ENCODE measurements at places on chromosomes 16 and 17.

- peak; percentile 30 for DNase-seq
Observed at GRCh38 chr16:30533748-30534367, 800 bp downstream of the ZNF747 start.

GRCh38 chr16:27156579-27156978 lies 46.7 kb upstream of the KDM8 start:
- no peak for DNase-seq

- no peak for DNase-seq
Observed at GRCh38 chr16:87570938-87571867, 31.1 kb upstream of the JPH3 start.

DNA sequence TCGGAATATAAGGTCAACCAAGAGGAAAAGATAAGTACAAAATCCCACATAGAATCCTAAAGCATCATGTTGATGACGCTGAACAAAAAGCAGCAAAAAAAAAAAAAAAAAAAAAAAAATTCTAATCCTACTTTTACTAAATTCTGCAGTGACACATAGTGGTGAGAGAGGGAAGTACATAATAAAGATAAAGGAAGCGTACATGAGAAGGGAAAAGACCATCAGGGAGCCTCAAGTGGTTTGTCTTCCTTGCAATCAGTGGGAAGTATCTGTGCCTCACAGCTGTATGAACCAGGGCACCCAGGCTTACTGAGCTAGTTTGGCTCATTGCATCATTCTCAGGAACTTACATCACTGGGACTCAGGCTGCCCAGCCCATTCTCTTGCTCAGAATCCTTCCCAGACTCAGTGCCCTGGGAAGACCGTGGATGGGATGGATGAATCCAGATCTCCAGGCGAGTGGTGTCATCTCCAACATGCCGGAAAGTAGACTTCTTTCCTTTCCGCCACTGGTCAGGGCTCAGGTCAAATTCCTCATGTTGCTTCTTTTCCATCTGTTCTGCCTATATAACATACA lies 21.2 kb downstream of the SMG6 start:
- no peak for DNase-seq

DNA sequence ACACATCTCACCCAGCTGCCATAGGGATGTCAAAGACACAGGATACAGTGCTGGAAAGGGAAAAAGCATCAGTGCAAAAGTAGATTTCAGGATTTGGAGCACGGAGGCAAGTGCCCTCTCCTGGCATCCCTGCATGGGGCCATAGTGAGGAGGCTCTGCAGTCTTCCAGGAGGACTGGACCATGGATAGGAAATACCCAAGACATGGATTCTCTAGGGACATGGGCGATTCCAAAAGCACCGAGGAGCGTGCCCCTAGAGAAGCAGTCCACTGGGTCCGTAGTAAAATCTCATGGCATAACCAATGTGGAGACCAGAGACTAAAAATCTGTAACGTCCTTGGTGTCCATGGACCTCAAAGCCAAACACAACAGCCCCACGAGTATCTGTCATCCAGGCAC lies 818.2 kb downstream of the KCNJ18 start:
- no peak for DNase-seq

DNA sequence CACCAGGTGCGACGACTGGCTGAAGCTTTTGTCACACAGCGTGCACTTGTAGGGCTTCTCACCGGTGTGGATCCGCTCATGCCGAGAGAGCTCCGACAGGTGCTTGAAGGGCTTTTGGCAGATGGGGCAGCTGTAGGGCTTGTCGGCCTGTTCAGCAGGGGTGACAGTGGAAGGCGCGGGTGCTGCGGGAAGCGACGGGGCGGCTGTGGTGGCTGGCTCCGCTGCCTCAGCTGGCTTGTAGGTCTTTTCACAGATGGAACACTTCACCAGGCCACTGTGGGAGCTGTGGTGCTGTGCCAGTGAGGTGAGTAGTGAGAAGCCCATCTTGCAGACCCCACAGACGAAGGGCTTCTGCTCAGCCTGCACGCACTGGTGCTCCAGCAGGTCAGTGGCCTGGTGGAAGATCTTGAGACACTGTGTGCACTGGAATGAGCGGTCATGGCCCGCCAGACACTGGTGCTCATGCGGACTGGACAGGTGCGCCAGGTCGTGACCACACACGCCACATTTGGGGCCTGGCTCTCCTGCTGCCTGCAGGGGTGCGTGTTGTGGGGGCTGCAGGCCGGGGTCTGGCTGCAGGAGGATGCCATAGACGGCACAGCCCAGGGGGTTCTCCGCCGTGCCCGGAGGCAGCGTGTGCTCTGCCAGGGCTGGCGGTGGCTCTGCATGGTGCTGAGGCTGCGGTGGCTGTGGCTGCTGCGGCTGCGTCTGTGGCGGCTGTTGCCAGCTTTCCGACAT lies 2.8 kb downstream of the ZNF319 start:
- no peak for DNase-seq

- DNase-seq, result no peak
Observed at GRCh38 chr16:85661740-85662481, 26.8 kb downstream of the GINS2 start.

DNA sequence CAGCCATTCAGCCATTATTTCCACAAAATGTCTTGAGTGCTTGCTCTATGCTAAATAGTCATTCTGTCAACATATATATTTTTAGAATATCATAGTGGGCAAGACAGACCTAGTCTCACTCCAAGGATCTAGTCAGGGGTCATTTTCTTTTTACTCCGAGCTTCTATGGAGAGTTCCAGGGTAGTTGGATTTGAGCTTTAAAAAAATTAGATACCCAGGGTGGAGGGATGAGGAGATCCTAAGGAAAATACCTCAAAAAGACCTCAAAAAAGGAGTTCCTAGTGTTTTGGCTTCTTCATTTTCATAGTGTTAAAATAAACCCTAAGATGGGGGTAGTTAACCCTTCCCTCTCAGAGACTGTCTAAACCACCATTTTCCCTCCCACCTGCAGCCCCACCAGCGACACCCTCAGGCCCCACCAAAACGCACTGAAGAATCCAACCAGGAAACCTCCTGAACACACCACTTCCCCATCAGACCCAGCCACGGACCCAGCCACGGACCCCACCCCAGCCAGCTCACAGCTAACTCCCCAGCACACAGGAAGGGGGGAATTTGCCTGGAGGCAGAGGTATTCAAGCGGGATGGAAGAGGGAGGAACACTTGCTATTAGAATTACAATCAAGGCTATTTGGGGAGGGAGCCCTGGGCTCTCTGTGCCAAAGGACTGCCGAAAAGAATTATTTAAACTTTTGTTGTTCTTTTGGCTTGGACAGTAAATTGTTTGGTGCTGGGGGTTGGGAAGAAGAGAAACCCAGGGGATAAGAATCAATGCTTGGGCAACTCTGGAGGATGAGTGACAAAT lies 2.2 kb downstream of the ETV4 start:
- no peak for DNase-seq

All from stimulated activated CD4-positive, alpha-beta T cell treated with anti-CD3 and anti-CD28 coated beads, Interleukin-1b, Interleukin-23, amount 100 ng/mL, for 48 hours (primary cell).